COR-L47 (cell line): ENCODE measurements at places on chromosomes 3 and 15.

GRCh38 chr3:162122405-162122804 is 625.8 kb downstream of the OTOL1 start:
- no peak for DNase-seq

DNA sequence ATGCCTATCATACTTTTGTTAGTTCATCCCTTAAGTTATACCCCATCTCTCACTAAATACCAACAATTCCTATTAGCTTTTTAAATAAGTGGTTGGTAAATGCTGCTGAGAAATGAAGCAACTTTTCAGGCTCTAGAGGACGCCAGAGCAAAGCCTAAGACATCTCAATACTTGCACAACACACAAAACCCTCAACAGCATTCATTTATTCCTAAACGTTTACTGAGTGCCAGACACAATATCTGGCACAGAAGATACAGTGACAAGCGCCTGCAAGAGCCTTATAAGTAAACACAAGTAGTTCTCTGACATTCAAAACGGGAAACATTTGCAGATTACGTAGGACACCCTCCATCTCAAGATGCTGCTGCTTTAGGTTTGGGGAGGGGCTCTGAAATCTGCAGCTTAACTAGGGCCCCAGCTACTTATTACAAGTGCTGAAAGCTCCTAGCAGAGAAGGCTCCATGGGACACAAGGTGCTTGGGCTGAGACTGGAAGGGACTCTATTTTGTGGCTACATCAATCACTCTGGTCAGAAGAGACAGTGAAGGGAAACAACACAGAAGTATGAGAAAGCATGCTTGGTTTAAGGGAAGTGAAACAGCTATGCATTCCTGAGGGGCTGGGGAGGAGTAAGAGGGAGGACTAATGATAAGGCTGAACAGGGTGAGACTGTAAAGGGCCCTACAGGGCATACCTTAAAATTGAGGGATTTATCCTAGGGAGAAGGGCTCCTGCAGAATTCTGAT is 311.3 kb downstream of the PLCL2 start:
- DNase-seq = no peak

GRCh38 chr15:65264863-65265430 is 21.7 kb downstream of the PARP16 start:
- DNase-seq = no peak

GRCh38 chr3:10775259-10775658 is 40.8 kb upstream of the SLC6A11 start:
- DNase-seq = no peak

DNA sequence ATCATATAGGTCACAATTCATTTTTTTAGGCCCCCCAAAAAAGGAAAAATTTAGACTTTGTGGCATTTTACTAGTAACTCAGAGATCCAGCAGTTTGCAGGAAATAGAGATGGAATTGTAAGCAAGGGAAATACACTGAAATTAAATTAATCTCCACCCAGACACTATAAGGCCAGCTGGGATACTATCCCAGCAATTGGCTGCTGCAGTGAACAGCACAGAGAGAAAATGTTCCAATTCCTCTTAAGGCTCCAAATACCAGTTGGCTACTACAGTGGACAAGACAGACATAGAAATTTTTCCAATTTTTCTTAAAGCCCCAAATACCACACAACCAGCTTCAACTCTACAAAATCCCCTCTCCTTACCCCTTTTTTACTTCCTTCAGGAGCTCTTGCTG is 78.9 kb downstream of the ULK4 start:
- DNase-seq = no peak

DNA sequence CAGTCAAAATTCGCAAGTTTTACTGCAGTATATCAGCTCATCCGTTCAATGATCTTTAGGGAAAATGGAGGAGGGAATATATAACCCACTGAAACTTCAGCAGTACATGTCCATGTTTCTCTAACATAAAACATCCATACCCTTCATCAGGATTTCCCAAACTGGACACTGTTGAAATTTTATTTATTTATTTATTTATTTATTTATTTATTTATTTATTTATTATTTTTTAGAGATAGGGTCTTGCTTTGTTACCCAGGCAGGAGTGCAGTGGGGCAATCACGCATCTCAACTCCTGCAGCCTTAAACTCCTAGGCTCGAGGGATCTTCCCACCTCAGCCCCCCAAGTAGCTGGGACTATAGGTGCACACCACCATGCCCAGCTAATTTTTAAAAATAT is 14.8 kb upstream of the HLTF start:
- DNase-seq = no peak

GRCh38 chr3:102016417-102016816 is 167.1 kb downstream of the NFKBIZ start:
- DNase-seq = no peak

DNA sequence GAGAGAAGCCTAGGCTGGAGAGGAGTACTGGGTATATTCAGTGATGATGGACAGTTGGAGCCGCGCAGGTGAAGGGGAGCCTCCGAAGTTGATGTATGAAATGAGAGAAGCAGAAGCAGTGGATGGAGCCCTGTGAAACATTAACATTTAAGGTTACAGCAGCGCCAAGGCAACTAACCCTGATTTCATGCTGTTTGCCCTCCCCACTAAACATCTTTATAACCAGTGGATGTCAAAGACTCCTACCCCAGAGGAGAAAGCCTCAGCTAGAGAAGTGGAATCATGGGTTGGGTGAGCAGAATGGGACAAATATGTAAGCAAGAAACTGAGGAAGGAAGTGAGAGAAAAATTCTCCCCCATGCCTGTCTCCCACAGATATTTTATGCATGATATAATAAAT is 92.0 kb upstream of the NMNAT3 start:
- no peak for DNase-seq

DNA sequence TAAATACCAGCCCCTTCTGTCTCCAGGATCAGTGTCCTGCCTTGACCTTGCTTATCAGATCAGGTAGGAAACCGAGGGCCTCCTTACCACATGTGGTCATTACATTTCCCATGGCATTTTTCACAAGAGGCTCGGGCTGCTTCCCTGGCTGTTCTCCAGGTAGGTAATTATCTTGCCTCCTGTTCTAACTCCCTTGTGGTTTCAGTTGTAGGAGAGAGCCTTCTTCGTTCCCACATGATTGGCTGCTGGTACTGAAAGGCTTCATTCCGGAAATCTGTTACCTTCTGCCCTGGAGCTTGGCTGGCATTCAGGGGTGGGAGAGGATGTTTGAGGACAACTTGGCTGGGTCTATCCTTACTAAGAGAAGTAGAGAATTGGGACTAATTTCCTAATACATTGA is 46.8 kb upstream of the RORA start:
- peak; percentile 86 for DNase-seq

GRCh38 chr3:102570511-102570910 is 135.7 kb downstream of the ZPLD1 start:
- DNase-seq = no peak

DNA sequence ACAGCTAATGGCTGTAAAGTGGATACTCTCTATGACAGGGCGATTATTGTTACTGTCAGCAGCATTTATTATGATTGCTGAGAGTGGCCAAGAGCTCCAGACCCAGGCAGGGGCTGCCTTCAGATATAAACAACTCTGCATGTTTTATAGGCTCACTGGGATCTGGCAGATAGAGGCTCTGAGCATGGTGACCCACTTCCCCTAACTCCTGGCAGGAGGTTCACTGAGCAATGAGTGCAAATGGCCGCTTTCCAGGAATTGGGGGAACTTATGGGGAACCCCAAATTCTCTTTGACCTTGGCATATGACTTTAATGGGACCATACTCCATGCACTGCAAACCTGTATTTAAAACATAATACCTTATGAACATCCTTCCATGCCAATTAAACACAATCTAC is 59.0 kb downstream of the SCN5A start:
- no peak for DNase-seq

GRCh38 chr3:113245761-113246161 is 34.4 kb downstream of the BOC start:
- no peak for DNase-seq
